ENCODE measurements at places on chromosomes 6 and 20.

DNA sequence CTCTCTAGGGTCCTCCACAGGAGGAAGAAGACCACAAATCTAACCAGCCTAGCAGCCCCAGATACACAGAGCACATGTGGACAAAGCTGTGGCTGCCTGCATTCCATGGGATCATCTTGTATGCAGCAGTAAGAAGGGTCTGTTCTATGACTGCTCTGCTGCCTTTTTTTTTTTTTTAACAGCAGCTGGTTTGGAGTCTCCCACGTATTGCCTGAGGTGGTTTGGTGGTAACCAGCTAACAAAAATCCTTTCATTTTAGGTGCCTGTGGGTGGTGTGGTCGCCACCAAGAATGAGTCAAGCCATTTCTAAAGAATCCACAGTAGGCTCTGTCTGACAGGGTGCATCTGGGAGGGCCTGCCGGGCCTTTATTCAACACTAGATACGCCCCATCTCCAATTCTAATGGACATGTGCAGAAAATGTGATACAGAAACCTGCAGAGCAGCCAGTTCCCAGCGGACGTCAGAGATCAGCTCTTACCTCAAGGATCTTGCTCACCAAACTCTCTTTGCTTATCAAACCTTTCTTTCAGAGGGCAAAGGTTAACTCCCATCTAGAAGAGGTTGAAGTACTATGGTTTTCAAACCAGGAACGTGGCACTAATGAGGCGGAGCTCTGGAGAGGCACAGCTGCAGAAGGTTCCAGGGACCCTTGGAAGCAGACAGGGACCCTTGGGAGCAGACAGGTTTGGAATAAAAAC lies 32.0 kb downstream of the GNAS-AS1 start:
- peak; percentile 97 for DNase-seq

- DNase-seq: no peak
These were observed 81.4 kb downstream of the JARID2 start for GRCh38 chr6:15327271-15327670.

GRCh38 chr20:39016506-39016905 lies 54.4 kb downstream of the DHX35 start:
- no peak for DNase-seq

GRCh38 chr6:156351346-156351966 lies 425.7 kb upstream of the ARID1B start:
- no peak for DNase-seq

- no peak for DNase-seq
These were observed 245.5 kb upstream of the ECI2 start for GRCh38 chr6:4380881-4381281.

- no peak for DNase-seq
These were observed 7.4 kb downstream of the RPL10A start for GRCh38 chr6:35475573-35475972.

DNA sequence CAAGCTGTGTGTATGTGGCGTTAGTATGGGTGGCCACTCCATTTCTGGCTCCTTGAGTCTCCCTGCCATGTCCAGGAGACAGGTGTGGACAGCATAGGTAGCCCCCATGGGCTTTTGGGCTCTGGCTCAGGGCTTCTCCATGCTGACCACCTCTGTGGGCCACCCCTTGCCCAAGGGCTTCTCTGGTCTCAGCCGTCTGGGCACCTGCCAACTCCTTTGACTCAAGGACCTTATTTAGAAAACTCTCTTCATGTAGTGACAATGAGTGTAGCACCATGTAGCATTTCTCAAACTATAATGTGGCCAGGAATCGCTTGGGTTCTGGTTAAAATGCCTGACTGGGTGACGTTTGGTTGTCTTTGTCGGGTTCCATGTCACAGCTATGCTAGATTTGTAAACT lies 5.1 kb upstream of the GTSF1L start:
- DNase-seq: no peak

DNA sequence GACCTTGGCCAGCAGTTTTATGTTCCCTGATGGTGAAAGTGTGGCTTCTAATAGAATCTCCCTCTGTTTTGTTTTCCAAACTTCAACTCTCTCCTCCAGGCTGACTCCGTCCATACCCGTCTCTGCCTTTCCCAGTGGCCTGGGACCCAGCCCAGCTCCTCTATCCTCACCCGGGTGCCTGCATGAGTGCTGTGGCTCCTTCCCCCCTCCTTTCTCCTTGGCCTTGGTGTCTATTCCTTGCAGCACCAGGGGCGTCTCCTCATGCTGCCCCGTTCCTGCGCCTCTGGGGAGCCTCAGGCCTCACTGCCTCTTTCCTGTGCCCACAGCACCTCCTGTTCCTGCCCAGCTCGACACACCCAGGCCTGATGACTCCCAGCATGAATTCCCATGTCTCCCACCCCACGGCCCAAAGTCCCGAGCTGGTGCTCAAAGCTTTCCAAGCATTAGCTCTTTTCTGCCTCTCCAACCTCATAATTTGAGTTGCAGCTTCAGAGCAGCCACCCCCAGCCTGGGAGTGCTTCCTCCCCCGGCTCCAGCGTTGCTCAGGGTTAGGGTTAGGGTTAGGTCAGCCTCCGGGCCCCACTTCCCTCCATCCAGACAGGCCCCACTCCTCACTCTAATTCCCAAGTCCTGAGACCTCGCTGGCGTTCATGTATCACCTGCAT lies 56.3 kb upstream of the AFDN start:
- no peak for DNase-seq

DNA sequence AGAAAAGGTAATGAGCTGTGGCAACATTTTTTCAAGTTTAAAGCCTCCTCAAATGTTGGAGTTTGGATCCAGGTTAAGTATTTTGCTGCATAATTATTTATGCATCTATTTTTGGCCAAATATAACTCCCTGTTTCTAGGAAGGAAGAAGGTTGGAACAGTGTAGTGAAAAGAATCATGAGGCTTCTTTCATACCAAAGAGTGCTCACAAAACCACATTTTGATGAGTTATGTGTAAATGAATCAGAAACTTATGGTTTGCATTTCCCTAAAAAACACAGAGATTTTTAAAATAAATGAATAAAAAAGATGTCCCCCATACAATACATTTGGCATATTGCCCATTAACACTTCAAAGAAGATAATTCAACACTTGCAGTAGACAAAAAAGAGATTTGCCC lies 246.9 kb upstream of the PRDM1 start:
- peak; percentile 69 for DNase-seq

GRCh38 chr20:35270021-35270902 lies 7.7 kb downstream of the MMP24OS start:
- DNase-seq: no peak

DNA sequence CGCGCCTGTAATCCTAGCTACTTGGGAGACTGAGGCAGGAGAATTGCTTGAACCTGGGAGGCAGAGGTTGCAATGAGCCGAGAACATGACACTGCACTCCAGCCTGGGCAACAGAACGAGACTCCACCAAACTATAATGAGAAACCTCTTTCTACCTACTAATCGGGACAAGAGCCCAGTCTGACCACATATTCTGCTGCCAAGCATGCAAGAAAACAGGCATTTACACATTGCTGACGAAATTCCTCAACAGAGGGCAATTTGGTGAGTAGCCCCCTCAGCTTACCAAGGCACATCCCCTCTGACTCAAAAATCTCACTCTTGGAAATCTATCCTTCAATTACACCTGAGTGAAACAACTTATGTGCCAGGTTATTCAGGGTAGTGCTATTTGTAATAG lies 81.2 kb downstream of the SLC23A2 start:
- DNase-seq: no peak

DNA sequence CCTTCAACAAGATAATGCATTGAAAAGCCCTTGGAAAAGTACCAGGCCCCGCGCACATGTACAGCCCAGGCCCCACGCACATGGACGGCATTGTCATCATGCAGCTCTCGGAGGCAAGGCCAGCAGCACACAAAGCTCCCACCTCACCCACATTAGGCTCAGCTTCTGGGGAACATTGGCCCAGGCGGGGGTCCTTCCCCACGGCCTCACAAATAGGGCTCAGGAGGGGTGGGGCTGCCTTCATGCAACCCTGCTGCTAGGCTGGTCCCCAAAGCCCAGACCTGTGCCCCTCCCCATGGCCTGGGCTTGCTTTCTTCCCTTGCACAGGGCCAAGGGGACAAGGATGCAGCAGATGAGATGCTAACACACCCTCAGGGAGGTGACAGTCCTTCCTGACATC lies 26.7 kb downstream of the NPEPL1 start:
- DNase-seq: no peak

GRCh38 chr6:168344338-168344737 lies 24.8 kb upstream of the DACT2 start:
- no peak for DNase-seq

DNA sequence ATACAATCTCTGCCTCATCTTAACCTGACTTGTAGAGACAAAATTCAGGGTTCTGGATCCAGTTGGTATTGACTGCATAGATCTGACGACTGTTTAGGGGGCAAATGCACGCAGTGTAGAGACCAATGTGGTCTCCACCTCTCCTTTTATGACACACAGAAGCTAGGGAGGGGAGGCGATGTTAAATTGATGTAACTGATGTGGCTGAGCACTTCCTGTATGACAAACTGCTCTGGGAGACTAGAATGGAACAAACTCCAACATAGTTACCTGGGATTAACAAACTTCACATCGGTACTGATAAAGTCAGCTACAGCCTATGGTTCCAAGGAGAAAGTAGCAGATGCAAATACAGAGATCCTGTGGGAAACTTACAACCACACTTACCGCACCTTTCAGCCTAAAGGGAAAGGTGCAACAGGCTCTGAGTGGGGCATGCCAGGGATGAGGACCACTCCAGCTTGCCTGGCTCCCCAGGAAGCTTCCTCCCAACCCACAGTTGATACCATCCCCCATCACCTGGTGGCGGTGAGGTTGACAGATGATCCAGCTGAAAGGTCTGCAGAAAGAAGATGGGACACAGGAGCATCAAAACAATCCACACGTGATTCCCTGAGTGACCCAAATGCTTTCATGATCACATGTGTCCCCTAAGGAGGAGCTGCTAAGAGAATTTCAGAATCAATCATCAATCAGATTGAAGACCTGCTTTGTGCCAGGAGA lies 60.6 kb upstream of the MRPS10 start:
- DNase-seq: no peak

DNA sequence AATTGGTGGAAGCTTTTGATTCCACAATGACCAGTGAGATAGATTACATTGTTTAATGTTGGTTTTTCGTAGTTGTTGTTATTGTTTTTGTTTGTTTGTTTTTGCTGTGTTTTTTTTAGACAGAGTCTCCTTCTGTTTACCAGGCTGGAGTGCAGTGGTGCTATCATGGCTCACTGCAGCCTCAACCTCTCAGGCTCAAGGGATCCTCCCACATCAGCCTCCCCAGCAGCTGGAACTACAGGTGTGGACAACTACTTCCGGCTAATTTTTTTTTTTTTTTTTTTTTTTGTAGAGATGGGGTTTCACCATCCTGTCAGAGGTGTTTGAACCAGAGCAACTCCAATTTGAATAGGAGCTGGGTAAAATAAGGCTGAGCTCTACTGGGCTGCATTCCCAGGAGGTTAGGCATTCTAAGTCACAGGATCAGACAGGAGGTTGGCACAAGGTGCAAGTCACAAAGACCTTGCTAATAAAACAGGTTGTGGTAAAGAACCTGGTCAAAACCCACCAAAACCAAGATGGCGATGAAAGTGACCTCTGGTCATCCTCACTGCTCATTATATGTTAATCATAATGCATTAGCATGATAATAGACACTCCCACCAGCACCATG lies 10.9 kb upstream of the AKAP12 start:
- DNase-seq: no peak

DNA sequence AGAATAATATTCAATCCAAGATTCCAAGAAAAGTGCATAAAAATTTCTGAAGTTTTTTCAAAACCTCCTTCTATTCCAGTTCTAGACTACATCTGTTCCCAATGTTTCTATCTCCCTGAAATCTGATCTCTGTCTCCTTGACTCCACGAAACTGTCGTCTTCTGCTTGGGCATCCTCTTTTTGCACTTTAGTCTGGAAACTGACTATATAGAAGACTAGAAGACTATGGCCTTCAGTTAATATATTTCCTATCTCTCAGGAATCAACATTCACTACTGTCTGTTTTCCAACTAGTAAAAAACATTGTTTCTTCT lies 745.4 kb upstream of the ADGRB3 start:
- DNase-seq: peak; percentile 12

DNA sequence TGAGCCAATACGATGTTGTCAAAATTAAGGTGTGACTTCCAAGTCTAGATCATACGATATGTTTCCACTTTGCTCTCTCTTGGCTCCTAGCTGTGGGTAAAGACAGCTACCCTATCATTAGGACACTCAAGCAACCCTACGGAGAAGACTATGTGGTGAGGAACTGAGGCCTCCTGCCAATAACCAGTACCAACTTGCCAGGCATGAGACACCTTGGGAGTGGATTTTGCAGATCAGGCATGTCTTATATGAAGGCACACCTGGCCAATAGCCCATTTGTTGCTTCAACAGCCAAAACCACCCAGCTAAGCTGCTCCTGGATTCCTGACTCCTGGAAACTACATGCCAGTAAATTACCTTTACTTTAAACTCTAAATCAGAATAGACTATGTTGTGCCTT lies 863.4 kb downstream of the DHX35 start:
- no peak for DNase-seq

DNA sequence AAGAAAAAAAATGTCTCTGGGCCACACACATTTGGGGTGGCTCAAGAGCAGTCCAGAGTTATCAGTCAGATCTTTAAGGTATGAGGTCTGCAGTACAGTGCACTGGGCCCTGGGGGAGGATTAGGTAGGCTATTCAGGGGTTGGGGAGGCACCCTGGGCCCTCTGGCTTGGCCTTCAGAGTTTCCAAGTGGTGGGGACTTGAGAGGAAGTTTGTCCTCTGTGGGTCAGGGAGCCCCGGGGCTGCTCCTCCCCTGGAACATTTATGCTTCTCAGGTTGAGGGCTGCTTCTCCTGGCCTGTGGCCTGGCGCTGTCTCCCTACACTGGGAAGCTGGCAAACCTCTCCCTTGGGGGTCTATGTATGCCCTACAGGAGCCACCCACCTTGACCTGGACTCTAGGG lies 46.0 kb downstream of the PTK7 start:
- no peak for DNase-seq

DNA sequence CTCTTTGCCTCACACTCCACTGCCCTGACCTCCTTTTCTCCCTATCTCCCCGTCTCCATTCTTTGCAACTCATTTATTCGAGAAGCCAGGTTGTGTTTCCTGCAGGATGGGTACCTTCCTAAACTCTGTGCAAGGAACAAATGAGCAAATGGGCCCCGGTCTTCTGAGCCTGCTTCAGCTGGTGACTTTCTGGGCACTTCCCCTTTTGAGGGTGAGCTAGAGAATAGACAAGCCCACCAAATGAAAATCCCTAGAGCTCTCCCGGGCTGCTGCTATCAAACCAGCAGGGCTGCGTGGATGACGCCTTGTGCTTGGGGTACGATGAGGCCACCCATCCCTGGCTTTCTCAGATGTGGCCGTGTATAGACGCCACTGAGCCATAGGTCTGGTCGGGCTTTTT lies 91.0 kb upstream of the FOXA2 start:
- no peak for DNase-seq

GRCh38 chr20:19185083-19185482 lies 27.4 kb upstream of the SLC24A3 start:
- DNase-seq: no peak

GRCh38 chr6:70370496-70370895 lies 42.8 kb upstream of the FAM135A start:
- no peak for DNase-seq

DNA sequence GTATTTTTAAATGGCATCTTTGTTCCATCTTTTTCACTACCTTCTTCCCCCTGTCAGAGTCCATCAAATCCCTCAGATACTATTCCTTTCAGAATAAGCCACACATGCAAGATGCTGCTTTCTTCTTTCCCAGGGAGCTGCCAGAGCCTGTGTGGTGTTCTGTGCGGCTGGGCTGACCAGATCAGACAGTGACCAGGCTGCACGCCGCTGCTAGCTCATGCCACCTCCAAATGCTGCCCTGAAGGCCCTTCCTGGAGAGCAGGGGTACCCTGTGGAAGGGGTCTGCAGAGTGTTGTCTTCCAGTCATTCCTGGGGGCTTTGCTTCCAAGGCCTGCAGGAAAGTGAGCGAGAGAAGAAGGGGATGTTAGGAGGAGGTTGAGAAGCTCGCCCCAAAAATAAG lies 179.1 kb upstream of the SUPT3H start:
- no peak for DNase-seq

All from fibroblast of skin of abdomen (primary cell).